Aorta (tissue), 5 donors: ENCODE measurements at places on chromosomes 5 and 9. TPM values are rescaled to one million over a fixed set of nuclear protein-coding genes. Genes with fewer than 3 reads are reported as not detected.
A peak's percentile ranks its signal among the peaks of the same experiment; 100 is the strongest.

- DNase-seq = peak; percentile 91
Measured at GRCh38 chr5:172891716-172892421, 57.8 kb downstream of the ERGIC1 start.

DNA sequence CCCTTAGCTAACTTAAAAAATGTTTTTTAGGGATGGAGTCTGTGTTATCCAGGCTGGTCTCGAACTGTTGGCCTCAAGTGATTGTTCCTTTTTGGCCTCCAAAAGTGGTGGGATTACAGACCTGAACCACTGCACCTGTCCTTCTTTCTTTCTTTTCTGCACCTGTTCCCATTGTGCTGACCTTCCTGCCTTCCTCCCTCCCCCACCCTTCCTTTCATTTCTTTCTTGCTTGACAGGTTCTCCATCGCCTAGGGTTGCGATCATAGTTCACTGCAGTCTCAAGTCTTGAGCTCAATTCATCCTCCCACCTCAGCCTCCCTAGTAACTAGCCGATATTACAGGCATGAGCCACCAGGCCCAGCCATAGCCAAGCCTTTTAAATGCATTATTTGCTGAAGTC is 20.6 kb downstream of the JMY start:
- DNase-seq = no peak

Gene TMEM232
- 1.7 TPM for total RNA-seq

DNA sequence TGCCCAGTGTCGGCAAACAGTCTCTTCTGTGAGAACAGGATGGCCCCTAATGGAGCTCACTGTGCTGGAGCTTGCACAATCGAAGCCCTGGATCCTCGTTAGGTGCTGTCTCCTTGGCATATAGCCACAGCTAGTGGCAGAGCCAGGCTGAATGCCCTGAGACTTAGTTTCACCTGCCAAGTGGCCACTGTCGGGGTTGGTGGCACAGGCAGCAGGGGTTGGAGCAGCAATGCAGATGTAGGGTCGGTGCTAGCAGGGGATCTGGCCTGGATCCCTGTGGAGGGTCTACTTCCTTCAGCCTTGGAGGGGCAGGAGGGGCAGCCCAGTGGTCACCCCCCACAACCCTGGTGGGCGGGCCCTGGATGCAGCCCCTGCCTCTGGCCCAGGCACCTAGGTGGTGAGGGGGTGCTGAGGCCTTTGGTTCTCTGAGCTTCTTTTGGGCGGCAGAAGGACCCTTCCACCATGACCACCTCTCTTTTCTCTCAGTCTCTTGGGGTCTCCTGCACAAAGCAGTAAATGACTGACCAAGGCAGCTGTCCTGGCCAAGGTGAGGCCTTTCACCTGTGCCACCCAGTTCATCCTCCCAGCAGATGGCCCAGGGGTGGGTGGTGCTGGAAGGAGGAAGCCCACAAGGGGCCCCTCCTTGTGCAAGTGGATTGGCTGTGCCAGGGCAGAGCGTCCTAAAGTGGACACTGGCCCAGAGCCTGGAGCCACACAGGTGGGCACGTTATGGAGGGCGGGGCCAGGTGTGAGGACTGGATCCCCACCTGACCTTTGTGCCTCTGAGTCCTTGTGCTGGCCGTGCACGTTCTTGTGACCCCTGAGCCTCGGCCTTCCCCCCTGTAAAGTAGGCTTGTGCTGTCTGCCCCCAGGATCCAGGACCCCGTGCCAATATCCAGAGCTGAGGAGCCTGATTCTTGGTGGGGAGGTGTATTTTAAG is 44.8 kb downstream of the PHF2 start:
- no peak for DNase-seq

Gene ERMP1
- total RNA-seq = 11.2 TPM

GRCh38 chr5:143124593-143124992 is 278.9 kb downstream of the NR3C1 start:
- DNase-seq = no peak

- DNase-seq = no peak
Measured at GRCh38 chr5:91434348-91434747, 51.2 kb upstream of the ARRDC3 start.

Gene FEM1C
- total RNA-seq = 18.8 TPM

GRCh38 chr5:170493028-170493820 is 10.6 kb upstream of the KCNIP1 start:
- DNase-seq = no peak

- DNase-seq = no peak
Measured at GRCh38 chr9:2122299-2122698, 107.2 kb downstream of the SMARCA2 start.

Gene PCDHB11
- total RNA-seq = 15.3 TPM

Gene ANKRD20A1
- 3.0 TPM for total RNA-seq

Gene PKD2L2
- not detected for total RNA-seq

Gene STPG3
- not detected for total RNA-seq

DNA sequence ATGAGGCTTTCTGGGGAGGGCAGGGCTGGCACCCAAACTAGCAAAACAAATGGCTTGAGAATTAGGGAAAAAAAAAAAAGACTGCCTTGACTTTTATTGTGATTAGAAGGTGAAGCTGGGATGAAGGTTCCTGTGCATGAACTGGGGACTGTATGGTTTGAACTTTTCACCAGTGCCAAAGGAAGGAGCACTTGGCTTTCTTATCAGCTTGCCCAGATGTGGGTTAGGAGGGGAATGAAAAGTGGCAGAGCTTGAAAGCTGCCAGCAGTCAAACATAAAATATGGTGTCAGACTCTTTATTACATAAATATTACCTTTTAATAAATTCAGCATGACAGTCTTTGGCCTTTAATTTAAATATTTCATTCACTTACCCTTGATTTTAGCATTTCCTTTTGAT is 182.5 kb downstream of the PSAT1 start:
- DNase-seq = no peak

GRCh38 chr5:120528609-120529008 is 64.5 kb downstream of the PRR16 start:
- DNase-seq = no peak

GRCh38 chr5:107985144-107985543 is 314.4 kb upstream of the EFNA5 start:
- DNase-seq = no peak

DNA sequence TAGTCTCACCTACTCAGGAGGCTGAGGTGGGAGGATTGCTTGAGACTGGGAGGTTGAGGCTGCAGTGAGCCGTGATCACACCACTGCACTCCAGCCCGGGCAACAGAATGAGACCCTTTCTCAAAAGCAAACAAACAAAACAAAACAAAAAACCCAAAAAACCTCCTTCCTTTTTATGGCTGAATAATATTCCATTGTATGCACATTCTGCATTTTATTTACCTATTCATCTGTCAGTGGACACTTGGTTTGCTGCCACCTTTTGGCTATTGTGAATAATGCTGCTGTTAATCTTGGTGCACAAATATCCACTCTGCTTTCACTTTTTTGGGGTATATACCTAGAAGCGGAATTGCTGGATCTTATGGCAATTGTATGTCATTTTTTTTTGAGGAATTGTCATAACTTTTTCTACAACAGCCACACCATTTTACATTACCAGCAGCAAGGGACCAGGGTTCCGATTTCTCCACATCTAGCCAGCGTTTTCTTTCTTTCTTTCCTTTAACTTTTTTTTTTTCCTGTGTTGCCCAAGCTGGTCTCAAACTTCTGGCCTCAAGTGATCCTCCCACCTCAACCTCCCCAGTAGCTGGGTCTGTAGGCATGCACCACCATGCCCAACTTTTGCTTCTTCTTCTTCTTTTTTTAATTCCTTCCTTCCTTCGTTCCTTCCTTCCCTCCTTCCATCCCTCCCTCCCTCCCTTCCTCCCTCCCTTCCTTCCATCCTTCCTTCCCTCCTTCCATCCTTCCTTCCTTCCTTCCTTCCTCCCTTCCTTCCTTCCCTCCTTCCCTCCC is 30.6 kb downstream of the NKX2-5 start:
- DNase-seq = no peak

DNA sequence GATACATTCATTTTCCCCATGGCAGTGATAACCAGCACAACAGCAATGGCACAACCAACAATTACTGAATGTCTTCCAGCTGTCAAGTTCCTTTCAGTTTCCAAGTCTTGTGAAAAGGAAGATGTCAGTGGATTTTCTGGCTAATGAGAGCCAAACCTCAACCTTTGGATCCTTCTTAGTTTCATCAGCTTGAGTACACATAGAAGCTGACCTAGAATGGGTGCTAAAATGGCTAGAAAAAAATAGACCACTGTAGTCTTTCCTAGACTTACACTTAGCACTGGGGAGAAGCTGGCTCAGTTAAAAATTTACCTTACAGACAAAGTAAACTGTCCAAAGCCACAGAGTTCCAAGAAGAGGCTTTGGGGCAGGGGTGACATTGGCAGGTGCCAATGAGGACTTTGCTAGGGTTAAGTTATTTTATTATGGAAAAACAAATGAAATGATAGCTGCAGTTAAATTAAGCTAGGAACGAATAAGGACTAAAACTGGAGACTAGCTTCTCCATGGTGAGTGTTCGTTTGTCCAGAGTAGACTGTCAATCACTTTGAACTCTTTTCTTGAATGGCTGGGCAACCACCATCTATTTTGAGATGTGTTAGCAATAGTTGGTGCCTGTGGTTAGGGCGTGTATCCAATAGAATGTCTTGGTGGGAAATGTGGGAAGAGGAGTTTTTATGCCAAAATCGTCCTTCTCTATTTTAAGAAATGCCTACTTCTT is 25.9 kb upstream of the TXN start:
- DNase-seq = no peak

Gene BTNL3
- not detected for total RNA-seq

Gene SLC26A2
- total RNA-seq = 16.1 TPM

GRCh38 chr5:59799668-59800346 is 93.7 kb downstream of the PDE4D start:
- DNase-seq = no peak
